Inflammatory macrophage (primary cell): ENCODE measurements at places on chromosomes 2 and 18.

DNA sequence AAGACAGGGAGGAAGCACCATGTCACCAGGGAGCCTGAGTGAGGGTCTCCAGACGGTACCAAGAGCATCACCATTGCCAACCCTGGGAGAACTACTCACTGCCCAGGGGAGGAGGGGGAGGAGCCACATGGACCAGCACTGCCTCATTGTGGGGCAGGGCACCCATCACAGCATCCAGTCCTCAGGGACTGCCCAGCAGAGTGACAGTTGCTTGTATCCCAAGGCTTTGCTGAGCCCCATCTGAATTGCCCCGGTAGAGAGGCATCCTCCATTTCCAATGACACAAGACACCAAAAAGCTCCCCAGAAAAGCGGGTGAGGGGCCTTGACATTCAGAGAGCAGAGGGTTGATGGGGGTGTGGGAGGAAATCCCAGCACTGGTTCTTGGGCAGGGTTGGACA lies 6.8 kb upstream of the CIB4 start:
- no peak for DNase-seq

DNA sequence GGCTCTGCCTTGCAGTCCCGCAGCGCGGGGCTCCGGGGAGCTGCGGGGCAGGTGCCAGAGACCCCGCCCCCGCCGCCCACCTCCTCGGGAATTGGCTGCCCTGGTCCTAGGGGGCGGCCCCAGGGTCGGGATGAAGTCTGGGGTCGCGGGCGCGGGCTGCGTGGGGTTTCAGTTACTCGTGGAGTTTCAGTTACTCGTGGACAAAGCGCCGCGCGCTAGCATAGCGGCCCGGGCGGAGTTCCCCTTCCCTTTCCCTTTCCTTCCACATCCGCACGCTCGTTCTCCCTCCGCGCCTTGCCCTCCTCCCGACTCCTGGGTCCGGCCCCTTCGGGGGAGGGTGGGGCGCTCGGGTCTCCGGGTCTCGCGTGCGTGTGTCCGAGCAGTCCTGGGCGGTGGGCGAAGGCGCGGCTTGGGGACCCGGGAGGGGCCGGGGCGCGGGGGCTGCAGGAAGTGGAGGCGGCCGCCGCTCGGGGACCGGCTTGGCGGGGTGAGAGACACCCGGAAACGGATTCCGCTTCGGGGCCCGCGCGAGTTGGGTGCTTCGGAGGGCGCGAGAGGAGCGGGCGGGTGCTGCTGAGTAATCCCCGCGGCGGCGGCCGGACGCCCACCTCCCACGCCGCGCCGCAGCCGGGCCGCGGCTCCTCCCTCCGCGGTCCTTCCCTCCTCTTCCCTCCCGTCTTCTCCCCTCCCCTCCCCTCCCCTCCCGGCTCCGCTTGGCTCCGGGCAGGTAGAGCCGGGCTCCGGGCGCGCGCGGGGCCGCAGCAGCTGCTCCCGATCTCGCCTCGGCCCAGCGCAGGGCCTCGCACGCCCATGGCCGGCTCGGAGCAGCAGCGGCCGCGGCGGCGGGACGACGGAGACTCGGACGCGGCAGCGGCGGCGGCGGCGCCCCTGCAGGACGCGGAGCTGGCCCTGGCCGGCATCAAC lies at the start of gene TTC39C:
Gene TTC39C (plus strand): TSS at position 693 of the 924 bp plus-strand sequence. CDS start 118 bp downstream, at position 811.
- DNase-seq, result peak; percentile 93

- DNase-seq, result no peak
Measured at GRCh38 chr2:186229265-186229664, 256.8 kb upstream of the ZC3H15 start.

DNA sequence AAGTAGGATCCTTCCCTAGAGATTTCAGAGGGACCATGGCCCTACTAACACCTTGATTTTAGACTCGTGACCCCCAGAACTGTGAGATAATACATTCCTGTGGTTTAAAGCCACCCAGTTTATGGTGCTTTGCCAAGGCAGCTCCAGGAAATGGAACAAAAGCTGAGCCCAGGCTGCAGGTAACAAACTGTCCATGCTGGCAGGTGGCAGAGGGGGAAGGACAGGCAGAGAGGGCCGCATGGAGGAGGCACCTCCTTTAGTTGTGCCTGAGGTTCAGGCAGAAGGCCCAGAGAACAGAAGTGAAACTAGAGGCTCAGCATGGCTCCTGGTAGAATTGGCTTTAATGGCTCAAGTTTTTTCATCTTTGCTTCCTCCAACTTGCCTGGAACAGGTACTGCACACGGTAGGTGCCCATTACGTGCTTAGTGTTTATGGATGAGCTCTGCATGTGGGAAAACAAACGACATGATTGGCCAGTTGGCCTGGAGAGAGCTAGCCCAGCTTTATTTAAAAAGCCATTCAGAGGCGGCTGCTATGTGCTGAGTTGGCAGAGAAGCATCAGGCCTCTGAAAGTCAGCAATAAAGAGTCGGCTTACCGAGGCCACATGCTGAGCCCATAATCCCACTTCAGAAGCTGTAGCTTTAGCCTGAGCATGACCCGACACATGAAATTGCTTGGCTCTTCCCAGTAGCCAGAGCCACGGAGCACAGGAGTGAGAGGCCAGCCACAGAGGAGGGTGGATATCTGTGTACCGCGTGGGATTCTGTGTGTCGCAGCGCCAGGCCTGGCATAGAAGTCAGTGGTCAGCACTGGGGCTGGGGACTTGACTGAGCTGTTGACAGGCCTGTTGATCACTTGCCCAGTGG lies 36.5 kb downstream of the HS1BP3 start:
- DNase-seq, result no peak

- no peak for DNase-seq
Measured at GRCh38 chr2:238295144-238296112, 7.0 kb upstream of the PER2 start.

GRCh38 chr2:115084446-115084845 lies 642.0 kb downstream of the DPP10 start:
- DNase-seq, result no peak

- DNase-seq, result peak; percentile 18
Measured at GRCh38 chr18:3645384-3646156, 195.6 kb downstream of the TGIF1 start.

DNA sequence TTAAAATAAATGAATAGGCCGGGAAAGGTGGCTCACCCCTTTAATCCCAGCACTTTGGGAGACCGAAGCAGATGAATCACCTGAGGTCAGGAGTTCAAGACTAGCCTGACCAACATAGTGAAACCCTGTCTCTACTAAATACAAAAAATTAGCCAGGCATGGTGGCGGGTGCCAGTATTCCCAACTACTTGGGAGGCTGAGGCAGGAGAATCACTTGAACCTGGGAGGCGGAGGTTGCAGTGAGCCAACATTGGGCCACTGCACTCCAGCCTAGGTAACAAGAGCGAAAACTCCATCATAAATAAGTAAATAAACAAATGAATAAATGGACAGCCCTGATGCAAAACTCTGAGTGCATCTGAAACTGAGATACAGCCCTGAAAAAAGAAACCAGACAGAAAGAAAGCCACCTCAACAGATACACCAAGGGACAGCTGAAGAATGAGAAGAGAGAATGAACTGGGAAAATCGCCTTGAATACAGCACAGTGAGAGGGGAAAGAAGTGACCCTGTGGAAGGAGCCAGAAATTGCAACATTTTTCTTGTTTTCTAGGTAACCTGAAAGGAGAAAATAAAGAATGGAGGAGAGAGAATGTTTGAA lies 64.4 kb downstream of the TRABD2A start:
- no peak for DNase-seq

GRCh38 chr2:74812787-74813590 lies 20.9 kb upstream of the HK2 start:
- no peak for DNase-seq

DNA sequence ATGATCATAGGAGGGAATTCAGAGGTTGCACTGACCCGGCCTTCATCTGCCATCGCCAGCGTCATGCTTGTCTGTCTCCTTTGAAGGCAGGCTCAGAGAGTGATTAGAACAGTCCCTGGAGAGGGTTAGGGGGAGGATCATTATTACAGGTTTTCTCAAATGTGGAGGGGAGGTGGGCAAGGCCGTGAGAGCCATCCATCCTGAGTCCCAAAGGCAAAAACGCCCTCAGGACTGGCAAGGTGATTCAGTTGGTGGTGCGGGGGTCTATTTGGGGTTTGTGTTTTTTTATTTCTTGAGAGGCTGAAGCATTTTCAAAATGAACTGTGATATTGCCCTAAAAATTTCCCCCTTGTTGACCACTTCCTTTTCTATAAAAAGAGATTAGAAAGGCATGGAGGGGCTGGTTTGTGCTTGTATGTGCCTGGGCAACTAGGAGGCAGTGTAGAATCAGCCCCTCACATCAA lies 39.3 kb upstream of the GYPC start:
- DNase-seq, result no peak

GRCh38 chr2:144999071-144999875 lies 479.4 kb upstream of the ZEB2 start:
- DNase-seq, result no peak

DNA sequence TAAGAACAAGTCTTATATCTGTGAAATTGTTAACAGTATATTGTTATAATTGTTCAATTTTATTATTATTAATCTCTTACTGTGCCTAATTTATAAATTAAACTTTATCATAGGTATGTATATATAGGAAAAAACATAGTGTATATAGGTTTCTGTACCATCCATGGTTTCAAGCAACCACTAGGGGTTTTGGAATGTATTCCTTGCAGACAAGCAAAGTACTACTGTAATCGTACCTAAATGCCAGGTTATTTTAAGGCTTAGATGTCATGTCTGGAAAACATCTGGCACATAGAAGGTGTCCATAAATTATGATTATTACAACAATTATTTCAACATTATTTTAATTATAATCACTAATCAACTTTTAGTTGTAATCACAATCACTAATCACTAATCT lies 8.4 kb downstream of the ITSN2 start:
- no peak for DNase-seq

GRCh38 chr2:191170773-191171172 lies 20.0 kb upstream of the STAT4 start:
- no peak for DNase-seq

- DNase-seq, result peak; percentile 39
Measured at GRCh38 chr2:230715201-230715600, 2.6 kb downstream of the CAB39 start.

DNA sequence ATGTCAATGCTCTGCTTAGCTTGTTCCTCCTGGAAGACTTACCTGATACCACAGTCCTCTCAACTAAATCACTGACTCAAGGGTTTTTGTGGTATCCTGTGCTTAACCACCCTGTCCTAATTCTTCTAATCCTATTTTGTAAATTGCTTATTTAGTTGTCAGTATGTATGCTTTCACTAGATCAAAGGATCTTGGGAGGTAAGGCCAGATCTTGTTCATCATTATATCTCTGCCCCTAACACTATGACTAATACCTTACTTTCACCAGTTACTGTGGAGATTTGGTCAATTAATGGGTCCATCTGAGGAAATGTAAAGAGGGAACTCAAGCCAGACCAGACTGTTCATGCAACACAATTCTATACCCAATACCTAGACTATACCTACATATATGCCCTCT lies 203.2 kb downstream of the GULP1 start:
- DNase-seq, result no peak

DNA sequence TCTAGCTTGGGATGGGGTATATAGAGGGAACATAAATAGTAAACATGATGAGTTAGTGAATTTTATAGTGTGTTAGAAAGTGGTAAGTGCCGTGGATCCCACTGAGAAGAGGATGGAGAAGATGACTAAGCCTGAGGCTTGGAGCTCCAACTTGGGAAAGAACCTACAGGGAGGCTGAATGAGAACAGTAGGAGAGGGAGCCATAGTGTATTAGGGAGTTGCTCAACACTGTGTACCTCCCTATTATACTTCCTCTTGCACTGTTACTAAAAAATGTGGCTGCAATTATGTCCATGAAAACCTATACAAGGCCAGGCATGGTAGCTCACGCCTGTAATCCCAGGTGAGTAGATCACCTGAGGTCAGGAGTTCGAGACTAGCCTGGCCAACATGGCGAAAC lies 2.9 kb upstream of the SLC19A3 start:
- no peak for DNase-seq

GRCh38 chr2:128596396-128597120 lies 277.9 kb upstream of the HS6ST1 start:
- no peak for DNase-seq

DNA sequence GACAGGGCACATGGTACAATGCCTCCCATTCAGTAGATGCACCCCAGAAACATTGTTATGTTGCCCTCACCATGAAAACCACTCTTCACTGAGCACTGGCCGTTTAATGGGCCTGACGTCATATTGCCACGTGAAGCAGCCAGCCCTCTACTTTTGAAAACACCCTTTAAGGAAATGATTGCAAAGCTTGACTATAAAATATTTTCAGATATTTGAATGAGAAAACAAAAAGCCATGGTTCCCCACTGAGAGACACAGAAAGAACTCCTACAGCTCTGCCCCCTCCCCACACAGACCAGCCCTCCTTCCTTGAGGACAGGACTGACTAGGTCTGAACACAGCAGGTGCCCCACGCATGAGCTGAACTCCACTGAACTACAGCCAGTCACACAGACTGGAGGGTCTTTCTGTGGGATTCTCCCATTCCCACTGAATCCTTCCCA lies 349.1 kb downstream of the ANAPC1 start:
- DNase-seq, result peak; percentile 18

DNA sequence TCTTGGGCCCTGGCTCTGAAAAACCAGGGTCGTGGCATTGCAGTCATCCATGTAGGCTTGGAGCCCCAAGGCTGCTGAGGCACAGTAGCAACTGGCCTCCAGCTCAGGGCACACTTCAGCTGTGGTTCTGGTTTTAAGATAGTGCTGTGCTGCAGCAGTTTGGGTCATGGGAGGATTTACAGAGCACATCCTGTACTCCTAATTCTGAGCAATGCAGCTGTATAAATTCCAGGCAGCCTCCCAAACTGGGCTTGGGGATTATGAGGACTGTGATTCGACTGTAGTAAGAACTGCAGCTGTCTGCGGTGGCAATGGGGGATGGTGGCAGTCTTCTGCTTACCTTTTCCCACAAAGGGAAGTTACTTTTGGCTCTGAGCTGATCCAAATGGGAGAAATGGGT lies 536.3 kb upstream of the GCFC2 start:
- DNase-seq, result no peak

DNA sequence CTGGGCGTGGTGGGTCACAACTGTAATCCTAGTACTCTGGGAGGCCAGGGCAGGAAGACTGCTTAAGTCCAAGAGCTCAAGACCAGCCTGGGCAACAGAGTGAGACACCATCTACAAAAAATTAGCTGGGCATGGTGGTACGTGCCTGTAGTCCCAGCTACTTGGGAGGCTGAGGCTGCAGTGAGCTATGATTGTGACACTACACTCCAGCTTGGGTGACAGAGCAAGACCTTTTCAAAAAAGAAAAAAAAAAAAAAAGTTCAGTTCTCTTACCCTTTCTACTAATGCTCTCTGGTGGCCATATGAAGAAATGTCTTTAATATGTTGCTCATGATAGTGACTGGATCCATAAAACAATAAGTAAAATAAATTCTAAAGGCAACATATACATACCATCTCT lies 14.9 kb downstream of the TYW5 start:
- no peak for DNase-seq

DNA sequence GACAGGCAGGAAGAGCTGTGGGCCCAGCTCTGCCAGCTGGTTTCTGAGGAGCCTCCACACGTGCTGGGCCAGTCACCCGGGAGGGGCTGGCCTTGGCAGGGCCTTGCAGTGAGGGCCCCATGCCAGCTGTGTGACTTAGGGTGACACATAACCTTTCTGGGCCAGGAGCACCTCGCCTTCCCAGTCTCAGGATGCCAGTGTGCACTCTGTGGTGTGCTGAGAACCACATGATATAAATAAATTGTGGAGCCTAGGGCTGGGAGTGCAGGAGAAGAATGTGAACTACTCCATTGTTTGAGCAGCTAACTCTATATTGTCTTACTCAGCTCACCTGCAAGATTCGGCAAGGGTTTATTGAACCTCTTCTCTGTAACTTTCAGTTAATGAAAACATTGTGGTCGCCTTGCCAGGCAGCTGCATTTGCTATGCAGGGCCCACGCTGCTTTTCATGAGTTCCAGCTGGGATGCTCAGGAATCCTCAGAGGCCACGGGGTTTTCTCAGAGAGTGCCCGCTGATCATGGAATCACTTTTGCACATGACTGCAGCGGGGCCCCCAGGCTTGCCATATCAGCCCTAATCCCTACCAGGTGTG lies 222.3 kb downstream of the SH3RF3 start:
- no peak for DNase-seq
